ENCODE measurements at places on chromosomes 2 and 18.

- no peak for DNase-seq
These were observed 123.0 kb downstream of the NFATC1 start for GRCh38 chr18:79518683-79519128.

- DNase-seq, result no peak
These were observed 490 bp downstream of the BCS1L start for GRCh38 chr2:218659988-218660358.

DNA sequence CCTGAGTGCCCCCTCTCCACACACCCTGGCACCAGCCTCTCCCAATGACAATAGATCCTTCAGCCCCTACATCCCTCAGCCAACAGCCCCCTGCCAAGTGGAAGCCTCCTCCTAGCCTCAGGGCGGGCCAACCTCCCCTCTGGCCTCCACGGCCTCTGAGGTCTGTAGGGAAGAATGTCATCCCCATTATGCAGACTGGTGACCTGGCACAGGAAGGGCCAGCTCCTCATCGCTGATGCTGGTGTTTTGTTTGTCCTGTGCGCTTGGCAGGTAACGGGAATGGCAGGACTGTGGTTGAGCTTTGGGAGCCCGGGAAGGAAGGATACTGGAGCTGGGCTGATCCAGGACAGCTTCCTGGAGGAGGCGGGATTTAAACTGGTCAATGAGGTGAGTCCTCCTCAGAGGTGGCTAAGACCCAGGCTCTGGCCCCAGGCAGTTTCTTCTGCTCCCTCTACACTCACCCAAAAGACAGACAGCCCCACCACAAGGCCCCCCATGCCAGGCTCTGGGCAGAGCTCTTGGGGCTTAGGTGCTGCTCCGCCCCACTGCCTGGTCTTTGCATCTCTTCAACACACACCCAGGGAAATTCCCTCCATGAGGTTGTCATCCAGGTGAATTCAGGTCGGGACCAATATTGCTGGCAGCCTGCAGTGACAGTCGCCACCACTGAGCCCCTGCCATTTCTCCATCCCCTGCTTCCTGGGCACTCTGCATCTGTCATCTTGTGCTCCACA lies 75.2 kb upstream of the SMAD7 start:
- no peak for DNase-seq

DNA sequence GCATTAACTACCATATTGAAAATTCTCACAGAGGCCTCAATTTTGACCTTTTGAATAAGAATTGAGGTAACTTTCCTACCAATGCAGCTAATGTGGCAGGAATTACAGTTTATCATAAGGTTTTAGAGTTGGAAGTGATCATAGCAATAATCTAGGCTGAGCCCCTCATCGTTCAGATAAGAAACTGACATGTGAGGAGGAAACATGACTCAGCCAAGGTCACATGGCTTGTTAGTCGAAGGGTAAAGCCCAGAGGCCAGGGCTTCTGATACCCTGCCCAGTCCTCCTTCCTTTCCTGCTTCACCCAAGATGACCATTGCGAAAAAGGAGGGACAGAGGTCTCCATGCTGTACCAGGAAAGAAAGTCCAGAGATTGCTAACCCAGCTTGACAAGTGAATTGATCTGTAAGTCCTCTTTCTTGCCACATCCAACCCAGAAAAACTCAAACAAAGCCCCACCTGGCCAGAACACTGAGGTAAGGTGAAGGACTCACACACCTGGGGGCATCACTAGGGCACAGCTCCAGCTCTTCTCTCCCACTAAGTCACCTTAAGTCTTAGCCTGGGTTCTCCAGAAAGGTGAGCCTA lies 174.8 kb downstream of the EN1 start:
- no peak for DNase-seq

GRCh38 chr2:41865263-41865662 lies 182.6 kb upstream of the PKDCC start:
- no peak for DNase-seq

DNA sequence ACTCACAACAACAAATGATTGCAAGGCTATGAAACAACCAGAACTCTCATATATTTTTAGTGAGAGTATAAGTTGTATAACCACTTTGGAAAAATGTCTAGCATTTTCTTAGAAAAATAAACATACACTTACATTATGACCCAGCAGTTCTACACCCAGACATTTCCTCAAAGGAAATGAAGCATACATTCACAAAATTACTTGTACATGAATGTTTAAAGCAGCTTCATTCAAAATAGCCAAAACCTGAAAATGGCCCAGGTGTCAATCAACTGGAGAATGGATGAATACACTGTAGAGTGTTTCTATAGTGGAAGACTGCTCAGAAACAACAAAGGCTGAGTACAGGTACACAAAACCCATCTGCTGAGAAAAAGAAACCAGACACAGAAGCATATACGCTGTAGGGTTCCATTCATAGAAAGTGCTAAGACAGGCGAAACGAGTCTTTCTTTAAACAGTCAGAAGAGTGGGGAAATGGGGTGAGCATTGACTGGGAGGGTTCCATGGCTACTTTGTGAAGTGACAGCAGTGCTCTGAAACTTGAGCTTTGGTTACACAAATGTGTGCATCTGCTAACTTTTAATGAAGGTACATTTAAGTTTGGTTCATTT lies 799.0 kb downstream of the DCDC2C start:
- no peak for DNase-seq

GRCh38 chr2:33496726-33497125 lies 20.3 kb downstream of the RASGRP3 start:
- DNase-seq, result no peak

- DNase-seq, result no peak
These were observed 249.4 kb upstream of the KLHL29 start for GRCh38 chr2:23135481-23136100.

DNA sequence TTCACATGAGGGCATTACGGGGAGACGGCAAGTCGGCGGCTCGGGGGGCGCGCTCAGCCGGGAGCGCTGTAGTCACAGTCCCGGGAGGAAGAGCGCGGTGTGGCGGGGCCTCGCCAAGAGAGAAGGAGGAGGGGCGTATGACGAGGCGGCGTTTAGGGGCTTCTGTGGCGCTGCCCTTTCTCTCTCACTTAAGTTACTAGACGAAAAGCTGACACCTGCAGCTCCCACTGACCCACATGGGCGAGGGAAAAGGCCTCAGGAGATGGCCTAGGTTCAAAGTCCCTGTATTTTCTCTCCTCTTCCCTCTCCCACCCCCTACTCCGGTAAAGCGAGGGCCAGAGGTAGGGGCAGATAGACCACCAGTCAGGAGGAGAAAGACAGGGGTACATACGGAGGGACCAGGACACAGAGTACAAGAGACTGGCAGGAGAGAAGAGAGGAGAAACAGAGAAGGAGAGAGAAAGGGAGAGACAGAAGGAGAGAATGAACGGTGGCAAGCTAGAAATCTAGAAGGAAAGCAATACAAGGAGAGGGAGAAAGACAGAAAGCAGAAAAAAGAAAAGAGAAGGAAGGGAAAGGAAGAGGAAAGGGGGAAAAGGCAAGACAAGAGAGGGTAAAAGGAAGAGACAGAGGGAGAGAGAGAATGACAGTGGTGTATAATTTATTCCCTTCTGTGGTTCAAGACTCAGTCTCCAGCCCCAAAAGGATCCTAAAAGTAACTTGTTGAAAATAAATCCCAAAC lies 3.8 kb downstream of the SIX2 start:
- DNase-seq, result no peak

DNA sequence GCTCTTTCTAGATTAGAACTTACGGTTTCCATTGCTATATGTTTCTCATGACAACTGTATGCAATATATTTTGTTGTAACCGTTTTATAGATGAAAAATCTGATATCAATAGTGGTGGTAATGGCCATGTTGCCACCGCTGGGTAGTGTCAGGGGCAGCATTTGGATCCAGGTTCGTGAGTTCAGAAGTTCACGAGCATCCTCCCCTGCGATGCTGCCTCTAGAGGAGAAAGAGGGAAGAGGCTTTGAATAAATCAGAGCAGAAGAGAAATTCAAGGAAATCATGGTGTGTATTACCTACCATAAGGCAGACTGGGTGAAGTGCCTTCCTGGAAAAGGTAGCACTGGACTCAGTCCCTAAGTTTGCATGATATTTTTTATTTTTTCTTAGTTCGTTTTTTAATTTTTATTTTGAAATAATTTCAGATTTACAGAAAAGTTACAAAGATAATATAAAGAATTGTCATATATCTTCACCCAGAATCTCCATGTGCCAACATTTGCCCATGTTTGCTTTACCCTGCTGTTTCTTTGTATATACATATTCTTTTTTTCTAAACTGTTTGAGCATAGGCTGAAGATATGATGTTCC lies 3.3 kb upstream of the ZBTB7C start:
- DNase-seq, result peak; percentile 48

DNA sequence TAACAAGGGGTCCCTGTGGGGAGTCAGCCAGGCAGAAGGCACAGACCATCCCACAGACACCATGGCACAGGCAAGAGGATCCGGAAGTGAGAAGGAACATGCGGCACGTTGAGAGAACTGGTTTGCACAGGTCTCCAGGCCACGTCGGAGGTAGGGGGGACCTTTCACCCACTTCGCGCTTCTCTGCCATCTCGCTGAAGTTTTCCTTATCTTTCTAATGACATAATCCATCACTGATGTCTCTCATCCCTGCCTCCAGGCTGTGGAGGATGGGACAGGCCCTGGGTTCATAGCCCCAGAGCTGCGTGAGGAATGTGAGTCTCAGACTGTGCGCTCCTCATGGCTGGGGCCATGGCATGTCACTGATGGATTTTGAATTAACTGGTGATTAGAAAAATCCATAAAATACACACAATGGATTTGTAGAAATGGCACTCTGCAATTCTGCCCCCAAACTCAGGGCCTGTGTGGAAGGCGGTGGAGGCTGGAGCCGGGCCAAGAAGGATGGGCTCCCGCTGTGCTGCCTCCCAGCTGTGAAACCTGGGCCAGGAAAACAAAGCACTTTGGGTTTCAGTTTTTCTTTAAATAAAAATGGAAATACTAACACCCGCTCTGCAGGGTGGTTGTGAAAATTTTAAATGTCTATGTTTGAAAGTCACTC lies 113.3 kb upstream of the ALKAL2 start:
- DNase-seq, result no peak

GRCh38 chr2:4914036-4914435 lies 778.1 kb upstream of the SOX11 start:
- DNase-seq, result no peak

DNA sequence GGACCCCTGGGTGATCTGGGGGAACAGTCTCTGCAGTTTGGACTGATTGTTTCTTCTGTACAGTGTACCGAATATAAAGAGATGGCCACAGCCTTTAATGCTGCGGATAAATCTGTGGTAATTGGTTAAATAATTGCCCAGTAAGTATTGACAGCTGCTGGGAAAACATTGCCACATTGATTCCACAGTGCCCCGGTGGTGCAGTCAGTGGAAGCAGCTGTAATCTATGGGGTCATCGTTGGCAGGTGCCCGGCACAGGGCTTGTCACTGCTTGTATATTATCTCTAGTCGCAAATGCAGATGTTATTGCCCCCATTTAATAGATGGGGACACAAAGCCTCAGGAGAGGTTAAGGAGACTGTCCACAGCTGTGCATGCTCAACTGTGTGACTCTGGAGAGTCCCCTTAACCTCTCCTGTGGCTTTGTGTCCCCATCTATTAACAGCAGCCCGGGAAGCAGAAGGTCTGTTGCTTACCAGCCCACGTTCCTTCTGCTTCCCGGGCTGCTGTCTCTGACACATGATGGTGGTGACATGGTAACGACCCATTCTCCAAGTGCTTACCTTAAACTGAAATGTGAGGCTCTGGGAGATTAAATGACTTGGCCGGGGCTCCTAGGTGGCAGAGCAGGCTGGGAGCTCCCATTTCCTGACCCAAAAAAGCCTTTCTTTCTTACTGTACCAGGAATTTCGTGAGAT lies 76.9 kb downstream of the NCK2 start:
- DNase-seq, result peak; percentile 36

- no peak for DNase-seq
These were observed 52.0 kb upstream of the TRIM43 start for GRCh38 chr2:95539836-95540235.

DNA sequence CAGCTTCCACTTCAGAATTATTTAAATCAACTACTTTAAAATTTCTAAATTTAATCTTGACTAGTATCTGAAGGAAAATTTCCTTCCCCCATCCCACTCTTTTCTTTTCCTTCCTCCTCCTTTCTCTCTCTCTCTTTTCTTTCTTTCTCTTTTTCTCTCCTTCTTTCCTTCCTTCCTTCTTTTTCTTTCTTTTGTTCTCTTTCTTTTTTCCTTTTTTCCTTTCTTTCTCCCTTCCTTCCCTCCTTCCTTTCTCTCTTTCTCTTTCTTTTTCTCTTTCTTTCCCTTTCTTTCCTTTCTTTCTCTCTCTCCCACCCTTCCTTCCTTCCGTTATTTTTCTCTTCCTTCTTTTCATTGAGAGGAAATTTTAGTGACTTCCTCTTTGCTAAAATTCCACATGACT lies 132.0 kb upstream of the CDH19 start:
- DNase-seq, result no peak

GRCh38 chr2:27086724-27087593 lies at the start of gene KHK:
Gene KHK (plus strand): TSS chr2:27086772. CDS start chr2:27087260, 488 bp downstream.
- DNase-seq, result peak; percentile 69

GRCh38 chr2:20661421-20662307 lies 5.3 kb upstream of the GDF7 start:
- DNase-seq, result peak; percentile 22

DNA sequence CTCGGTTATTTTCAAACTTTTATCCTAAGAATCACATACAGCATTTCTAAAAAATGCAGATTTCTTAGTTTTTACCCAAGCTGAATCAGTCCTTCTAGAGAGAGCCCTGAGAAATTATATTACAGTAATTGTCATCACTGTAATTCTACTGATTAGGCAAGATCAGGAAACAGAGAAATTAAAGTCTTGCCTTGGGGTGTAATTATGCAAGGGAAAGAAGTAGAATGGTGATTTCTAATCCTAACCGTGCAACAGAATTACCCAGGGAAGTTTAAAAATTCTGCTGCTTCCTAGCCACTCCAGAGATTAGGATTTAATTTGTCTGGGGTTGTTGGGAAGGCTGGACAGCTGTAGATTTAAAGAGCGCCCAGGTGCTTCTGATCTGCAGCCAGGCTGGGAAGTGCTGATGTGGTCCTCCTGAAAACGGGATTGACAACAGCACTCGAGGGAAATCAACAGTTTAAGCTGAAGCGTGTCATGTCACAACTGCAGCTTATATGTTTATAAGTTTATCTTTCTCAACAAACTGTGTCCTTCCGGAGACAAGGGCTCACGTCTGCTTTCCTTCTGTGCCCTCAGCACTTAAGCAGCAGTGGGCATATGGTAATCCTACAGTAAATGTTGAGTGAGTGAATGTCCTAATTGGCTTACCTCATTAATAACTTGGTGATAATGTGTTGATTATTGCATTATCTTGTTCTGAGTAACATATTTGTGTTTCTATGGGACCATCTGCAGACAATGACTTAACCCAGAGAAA lies 671.9 kb upstream of the SOX11 start:
- peak; percentile 56 for DNase-seq

- DNase-seq, result no peak
These were observed 66.6 kb upstream of the HDAC4 start for GRCh38 chr2:239467281-239467955.

DNA sequence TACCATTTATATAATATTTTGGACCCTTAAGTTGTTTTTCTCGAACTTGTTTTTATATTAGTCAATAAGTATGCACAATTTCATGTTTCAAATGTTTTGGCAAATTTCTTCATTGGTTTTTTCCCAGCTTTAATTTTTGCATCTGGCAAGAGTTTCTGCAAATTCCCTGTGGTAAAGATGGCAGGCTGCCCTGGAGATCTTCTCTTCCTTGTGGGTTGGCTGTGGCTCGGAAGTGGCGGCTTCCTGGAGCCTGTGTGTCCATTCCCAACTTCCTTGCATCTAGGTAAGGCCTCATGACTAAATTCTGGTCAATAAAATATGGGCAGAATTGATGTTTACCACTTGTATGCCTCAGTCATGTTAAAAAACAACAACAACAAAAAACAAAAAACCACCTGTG lies 818.6 kb downstream of the EPHA4 start:
- DNase-seq, result no peak

Data from SHP77 (cell line).